Stimulated activated CD8-positive, alpha-beta memory T cell treated with anti-CD3 and anti-CD28 coated beads, Interleukin-2, amount 100 ng/mL, for 48 hours (primary cell): ENCODE measurements at places on chromosomes 7 and 10.

DNA sequence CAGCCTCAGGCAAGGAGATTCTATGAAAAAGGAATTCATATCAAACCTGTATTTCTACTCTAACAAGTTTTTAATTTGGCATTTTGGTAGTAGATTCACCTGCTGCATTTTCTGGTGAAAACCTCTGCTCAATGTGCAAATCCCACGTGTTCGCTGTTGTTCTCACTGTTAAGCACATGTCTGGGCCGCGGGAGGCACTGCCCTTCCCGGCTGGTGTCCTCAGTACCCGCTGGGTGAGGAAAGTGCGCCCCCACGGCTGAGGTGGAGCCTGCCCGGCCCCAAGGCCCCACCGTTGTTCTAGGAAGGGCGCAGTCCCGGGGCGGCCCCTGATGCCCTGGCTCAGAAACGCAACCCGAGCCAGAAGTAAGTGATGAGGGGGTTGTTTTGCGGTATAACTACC lies 193.4 kb upstream of the VWC2 start:
- DNase-seq = no peak

- DNase-seq = no peak
Observed at GRCh38 chr10:111335826-111336225, 259.0 kb downstream of the ADRA2A start.

DNA sequence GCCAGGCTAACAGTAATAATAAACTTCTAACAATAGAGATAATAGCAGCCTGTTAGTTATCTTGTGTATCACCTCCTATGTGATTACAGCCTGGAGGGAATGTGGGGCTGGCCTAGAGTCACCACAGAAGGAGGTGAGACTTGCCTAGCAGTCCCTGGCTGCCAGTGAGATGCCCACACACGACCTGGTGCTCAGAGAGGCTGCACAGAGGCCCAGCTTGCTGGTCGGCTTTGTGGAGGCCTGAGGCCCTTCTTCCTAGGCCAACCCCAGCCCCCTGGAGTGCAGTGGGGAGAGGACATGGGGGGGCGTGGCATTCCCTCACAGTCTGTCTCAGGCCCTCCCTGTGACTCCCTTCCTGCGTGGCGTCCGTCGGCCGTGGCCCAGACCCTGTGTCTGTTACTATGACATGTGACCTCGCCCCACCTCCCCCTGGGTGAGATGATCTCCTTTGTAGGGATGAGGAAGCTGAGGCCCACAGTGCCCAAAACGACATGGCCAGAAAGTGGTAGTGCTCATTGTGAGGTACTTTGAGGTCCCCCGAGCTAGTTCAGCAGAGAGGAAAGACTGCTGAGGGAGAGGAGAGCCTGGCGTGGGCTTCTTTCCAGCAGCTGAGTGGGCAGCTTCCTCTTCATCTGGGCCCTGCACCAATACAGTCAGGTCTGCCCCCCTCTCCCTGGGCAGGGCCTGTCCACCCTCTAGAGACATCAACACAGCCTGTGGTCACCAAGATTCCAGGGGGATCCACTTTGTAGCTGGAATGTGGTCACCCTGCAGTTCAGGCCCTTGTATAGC lies 29.7 kb downstream of the UNC5B start:
- no peak for DNase-seq

DNA sequence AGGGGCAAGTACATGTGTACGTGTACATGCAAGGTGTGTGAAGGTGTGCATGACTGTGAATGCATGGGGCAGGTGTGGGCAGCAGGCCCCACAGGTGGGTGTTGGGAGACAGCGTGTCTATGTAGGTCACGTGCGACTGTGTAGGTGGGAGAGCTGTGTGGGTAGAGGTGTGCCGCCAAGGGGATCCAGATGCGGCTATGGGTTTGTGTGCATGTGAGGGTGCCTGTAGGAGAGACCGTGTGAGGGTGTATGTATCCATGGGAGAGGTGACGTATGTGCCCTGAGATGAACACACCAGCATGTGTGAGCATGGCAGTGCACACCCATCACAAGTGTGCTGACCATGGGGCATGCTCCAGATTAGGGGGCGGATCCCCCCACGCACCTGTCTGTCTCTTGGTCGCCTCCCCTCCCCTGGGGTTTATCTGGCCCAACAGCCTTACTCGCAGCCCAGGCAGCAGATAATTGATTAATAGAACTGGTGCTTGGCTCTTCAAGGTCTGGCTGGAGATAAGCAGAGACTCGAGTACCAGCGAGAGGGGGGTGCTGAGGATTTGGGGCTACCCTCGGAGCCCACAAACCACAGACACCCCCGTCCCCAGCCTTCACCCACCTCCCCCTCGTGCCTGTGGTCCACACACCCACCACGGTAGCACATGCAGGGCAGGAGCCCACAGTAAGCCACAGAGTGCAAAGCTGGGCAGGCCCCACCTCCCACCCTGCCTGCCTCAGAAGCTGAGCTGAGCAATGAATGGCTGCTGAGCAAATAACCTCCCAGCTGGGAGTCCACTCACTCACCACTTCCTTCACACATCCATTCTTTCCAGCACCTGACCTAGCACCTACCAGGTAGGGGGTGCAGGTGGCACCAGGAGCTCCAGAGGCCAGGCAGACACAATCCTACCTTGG lies 41.4 kb upstream of the ZMIZ1 start:
- DNase-seq = peak; percentile 36

- DNase-seq = peak; percentile 11
Observed at GRCh38 chr10:113680190-113681111, 739 bp downstream of the CASP7 start.

DNA sequence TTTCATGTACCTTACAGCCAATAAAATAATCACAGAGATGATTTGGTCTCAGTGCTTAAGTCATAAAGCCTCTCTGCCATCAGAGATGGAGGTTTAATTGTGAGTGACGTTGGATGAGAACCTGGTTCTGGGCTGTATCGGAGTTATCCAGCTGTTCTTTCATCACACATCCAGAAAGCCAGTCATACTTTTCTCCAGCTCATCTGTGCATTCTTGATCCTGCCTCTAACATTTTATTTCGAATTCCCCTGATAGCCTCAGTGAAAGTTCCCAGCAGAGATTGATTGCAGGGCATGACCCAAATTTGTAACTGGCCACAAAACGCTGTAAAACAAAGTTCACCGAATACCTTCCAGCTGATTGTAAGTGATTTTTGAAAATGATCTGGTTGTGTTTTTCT lies 212.6 kb upstream of the HABP2 start:
- DNase-seq = no peak

DNA sequence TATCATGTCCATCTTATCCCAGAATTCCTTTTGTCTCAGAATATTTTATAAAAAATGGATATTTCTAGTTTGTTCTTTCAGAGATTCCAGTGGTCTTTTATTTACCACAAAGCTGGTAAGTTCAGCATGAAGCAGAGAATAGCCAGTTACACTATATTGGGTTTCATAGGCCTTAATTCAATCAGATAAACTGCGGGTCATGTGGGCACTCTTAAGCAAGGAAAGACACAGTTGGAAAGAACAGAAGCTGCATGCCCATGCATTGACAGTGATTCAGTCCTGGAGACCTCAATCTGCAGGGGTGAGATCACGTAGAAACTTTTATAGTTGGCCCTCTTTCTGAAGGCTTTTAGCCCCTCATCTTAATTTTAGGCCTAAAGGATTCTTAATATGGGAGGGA lies 281.3 kb upstream of the IGFBP3 start:
- no peak for DNase-seq

DNA sequence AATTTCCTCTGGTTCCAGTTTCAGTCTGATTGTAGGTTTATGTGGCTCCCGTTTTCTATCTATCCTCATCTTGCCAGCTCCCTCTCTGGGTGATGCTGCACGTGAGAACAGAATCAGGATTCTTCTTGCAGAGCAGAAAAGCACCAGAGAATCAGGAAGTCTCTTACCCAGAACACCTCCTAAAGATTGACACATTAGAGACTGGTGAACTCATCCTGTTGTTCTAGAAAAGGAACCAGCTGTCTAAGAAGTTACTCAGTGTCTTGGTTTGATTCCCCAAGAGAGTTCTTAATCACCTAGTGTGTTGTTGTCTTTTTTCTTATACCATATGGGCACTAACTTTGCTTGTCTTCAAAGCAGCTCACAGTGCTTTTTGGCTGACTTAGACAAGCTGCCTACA lies 152.4 kb downstream of the DGKI start:
- DNase-seq = no peak

GRCh38 chr10:85946713-85947326 lies 419.8 kb downstream of the GRID1 start:
- DNase-seq = no peak

- no peak for DNase-seq
Observed at GRCh38 chr7:5419539-5420066, 4.0 kb downstream of the TNRC18 start.

DNA sequence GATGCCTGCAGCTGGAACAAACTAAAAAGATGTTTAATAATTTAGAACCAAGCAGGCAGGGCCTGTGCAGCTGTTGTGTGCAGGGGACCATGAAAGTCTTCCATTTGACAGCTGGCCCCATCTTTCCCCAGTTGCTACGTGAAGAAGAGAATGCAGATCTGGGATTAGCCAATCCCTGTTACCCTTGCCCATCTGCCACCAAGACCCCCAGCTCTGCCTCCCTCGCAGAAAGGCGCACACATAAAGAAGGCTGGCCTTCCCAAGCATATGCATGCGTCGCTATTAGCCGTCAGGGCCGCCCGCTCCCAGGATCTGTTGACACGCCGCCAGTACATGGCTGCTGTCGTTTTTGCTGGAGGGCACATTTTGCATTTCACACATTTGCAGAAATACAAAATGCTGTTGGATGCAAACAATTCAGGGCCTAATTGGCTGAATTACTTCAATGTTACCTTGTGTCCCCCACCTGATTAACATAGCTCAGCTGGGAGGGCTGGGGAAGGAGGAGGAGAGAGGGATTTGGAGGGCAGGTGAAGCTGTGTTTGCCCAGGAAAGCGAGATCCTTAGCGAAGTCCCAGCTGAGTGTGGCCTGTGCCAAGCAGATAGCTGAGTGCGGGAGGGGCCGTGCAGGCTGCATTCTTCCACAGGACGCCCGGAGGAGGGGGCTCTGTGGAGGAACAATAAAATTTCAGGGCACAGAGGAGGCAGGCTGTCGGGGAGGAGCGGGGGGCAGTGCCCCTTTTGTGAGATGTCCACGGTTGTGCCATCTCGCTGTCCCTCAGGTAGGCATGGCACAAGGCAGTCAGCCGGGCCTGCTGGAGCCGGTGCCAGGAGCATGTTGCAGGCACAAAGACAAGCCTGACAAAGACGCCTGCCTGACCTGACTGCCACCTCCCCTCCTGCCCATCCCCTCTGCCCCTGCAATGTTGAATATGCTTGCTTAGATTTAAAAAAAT lies 443.0 kb upstream of the MKI67 start:
- no peak for DNase-seq

DNA sequence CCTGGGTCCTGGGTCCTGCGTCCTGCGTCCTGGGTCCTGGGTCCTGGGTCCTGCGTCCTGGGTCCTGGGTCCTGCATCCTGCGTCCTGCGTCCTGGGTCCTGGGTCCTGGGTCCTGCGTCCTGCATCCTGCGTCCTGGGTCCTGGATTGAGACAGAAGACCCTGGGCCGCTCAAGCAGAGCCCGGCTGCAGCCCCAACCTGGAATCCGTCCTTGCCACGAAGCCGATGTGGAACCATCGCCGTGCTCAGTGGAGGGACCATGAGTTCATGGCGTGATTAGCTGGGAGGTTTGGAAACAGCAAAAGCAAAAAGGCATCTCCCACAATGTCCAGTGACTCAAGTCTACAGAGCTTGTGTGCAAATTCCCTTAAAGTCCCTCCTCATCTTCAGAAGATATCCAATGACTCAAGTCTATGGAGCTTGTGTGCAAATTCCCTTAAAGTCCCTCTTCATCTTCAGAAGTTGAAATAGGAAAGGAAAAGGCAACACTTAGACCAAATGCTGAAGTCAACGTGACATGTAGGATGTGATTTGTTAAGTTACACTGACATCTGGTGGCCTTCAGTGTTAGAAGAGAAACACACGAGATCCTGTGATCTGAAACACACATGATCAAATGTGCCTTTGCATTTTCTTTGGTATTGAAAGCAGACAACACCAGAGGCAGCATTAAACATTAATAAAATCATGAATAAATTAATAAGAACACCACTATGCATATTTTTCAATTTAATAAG lies 179.9 kb downstream of the PTPRN2 start:
- DNase-seq = no peak

DNA sequence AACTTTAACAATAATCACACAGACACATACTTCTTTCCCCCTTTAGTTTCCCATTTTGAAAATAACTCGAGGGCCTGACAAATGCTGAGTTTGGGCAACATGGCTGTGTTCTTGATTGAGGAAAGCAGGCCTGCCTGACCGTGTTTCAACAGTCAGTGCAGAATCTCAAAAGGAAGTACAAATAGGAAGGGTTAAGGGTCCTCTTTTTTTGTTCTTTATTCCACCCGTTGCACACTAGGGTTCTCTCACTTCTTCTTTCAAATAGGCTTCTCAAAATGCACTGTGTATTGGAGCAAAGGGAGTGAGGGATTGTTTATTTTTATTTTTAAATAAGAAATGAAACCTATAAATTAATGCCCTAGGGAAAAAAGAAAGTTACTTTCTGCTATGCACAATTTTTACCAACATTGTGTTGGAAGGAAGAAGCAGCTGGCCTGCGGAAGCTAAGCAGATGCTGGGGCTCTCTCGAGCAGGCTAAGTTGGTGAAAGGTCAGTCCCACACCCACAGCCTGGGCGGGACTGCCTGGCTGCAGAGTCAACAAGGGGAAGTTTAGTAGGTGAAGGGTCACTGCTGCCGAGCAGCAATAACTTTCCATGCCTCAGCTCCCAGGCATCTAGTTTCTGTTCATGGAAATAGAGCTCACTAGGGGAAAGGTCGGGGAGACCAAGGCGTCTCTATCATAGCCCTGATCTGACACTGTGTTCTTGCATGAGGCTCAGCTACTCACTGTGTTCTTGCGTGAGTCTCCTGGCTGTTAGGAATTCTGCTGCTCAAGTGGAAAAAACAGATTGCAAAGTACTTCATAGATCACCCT lies 12.2 kb upstream of the PDK4 start:
- DNase-seq = no peak

DNA sequence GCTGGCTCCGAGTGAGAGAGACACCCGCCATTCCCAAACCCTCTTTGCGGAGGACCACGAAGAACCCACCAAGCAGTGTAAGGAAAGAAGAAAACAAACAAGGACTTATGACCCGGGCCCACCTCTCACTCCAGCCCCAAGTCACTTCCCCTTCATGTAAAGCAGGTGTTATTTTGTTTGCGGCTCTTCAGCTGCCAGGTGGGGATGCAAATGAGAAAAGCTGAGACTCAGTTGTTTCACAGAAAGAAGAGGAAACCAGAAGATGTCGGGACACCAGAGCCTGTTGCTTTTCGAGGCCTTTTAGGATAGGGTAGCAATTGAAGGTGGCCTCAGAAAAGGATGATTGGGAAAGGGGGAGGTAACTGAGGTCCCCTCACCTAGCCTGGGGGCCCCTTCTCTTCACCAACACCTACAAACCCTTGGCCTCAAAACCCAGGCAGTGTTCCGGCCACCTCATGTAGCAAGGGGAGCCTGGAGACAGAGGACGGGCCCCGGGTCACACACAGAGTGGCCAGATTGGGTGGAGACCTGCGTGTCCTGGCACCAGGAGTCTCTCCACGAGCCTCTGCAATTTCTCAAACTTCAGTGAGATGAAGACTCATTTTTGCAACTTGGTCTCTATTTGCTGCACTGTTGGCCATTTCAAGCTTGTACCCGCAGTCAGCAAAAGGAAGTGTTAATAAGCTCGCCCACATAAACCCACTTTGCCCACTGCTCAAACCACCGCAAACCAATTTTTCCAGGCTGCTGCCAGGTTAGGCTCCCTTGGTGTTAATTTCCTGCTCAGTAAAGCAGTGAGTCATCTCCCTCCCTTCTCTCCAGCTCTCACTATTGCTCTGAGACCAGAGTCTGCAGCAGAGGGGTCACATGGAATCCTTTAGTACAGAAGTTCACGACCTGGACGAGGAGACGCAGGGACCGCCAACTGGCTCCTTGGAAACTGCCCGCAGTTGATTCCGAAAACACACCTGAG lies 45.5 kb downstream of the AOC1 start:
- DNase-seq = no peak

GRCh38 chr10:8910314-8910713 lies 855.8 kb downstream of the GATA3 start:
- no peak for DNase-seq
